Activated CD4-positive, alpha-beta memory T cell treated with anti-CD3 and anti-CD28 coated beads for 36 hours (primary cell): ENCODE measurements at places on chromosomes 12 and 14. TPM values are rescaled to one million over a fixed set of nuclear protein-coding genes. Genes with fewer than 3 reads are reported as not detected.

RAPGEF3 gene
- 2.1 TPM for total RNA-seq

- no peak overlapping the region for H3K4me3 ChIP-seq
- H3K27ac ChIP-seq = no peak overlapping the region
- H3K27me3 ChIP-seq = peaks cover 4% of the 10 kb centered on the region
- H3K36me3 ChIP-seq = no peaks in the 10 kb centered on the region
Observed at GRCh38 chr12:52394836-52395405, 9.5 kb upstream of the KRT84 start.

- H3K27me3 ChIP-seq = no peaks in the 10 kb centered on the region
- no peak overlapping the region for H3K27ac ChIP-seq
- DNase-seq = no peak
- H3K4me1 ChIP-seq = peaks cover 6% of the 10 kb centered on the region
- H3K36me3 ChIP-seq = no peaks in the 10 kb centered on the region
Observed at GRCh38 chr12:119964123-119964522, 24.9 kb upstream of the BICDL1 start.

DNA sequence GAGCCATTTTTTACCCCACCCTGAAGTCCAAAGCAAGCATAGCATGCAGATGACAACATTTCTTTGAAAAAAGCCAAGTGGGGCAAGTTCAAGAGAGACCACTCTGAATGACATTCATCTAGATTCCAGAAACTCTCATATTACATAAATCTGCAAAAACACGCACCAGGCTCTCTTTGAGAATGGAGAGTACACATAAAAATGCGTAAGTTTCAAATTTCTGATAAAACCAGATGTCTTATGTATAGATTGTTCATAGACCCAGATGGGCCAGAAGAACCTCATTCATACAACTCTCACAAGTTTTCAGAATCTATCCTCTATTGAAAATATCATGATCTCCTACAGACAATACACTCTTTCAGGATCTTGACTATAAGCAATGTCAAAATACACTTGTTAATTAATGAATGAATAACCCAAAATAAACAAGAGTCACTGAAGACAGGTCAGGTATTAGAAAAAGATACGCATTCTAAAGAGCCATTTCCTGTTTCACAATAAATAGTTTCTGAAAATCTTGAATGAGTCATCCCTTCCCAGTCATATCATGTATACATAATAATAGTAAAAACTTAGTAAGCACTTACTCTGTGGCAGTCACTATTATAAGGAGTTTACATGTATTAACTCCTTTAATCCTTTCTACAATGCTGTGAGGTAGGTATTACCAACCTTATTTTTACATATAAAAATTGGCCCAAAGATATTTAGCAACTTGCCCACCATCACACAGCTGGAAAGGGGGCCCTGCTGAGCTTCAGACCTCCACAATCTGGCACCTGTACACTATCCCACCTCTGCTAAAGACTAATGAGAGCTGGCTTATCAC, 72.0 kb downstream of the PPP2R5E start:
- H3K4me1 ChIP-seq = peaks cover 49% of the 10 kb centered on the region
- no peak overlapping the region for H3K27ac ChIP-seq
- no peak for DNase-seq
- H3K36me3 ChIP-seq = no peaks in the 10 kb centered on the region

GRCh38 chr12:12870465-12870864, 20.9 kb upstream of the GPRC5A start:
- H3K4me3 ChIP-seq = no peak overlapping the region
- H3K36me3 ChIP-seq = peaks cover 7% of the 10 kb centered on the region
- H3K27ac ChIP-seq = no peak overlapping the region
- no peak for DNase-seq

- no peaks in the 10 kb centered on the region for H3K36me3 ChIP-seq
- H3K4me1 ChIP-seq = no peaks in the 10 kb centered on the region
- H3K27me3 ChIP-seq = no peaks in the 10 kb centered on the region
- H3K4me3 ChIP-seq = no peak overlapping the region
- no peak overlapping the region for H3K27ac ChIP-seq
- no peak for DNase-seq
Observed at GRCh38 chr14:79412822-79413221, 798.5 kb downstream of the DIO2 start.

FSCB gene
- total RNA-seq = not detected

GRCh38 chr12:102903337-102904007, 13.6 kb downstream of the PAH start:
- no peak for DNase-seq
- no peak overlapping the region for H3K27ac ChIP-seq
- H3K27me3 ChIP-seq = peaks cover 6% of the 10 kb centered on the region
- H3K4me3 ChIP-seq = no peak overlapping the region

DNA sequence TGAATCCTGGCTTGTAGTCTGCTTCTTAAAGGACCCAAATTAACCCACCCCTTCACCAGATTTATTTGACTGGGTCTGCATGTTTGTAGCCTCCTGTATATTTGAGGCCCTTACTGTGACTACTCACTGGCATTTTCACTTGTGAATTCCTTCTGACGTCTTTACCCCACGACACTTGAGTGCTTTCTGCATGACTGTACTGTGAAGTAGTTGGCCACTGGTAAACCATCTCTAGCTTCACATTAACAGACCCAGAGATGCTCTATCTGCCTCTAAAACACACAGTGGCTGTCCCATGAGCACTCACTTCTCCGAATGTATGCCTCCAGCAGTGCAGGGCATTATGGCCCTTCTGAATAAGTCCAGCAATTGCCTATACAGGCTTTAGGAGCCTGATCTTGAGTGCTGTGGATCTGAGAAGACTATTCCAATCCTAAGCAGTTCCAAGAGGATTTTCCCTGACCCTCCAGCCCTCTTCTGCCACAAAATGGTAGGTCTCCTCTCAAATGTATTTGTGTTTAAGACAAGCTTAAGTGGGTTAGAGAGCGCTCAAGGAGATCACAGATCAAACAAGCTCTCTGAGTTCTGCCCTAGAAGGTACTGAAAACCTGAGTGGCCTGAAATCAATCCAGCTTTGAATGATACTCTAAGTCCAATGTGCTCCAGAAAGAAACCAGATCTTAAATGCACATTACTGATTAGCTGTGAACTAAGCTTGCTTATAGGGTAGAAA, 534.7 kb downstream of the RPS29 start:
- no peak overlapping the region for H3K4me3 ChIP-seq
- H3K36me3 ChIP-seq = no peaks in the 10 kb centered on the region
- no peak overlapping the region for H3K27ac ChIP-seq
- no peaks in the 10 kb centered on the region for H3K27me3 ChIP-seq
- no peaks in the 10 kb centered on the region for H3K4me1 ChIP-seq

GRCh38 chr12:132595183-132595582, 15.2 kb downstream of the LRCOL1 start:
- H3K27ac ChIP-seq = no peak overlapping the region
- peaks cover 32% of the 10 kb centered on the region for H3K27me3 ChIP-seq
- no peak overlapping the region for H3K4me3 ChIP-seq

- no peaks in the 10 kb centered on the region for H3K27me3 ChIP-seq
- H3K27ac ChIP-seq = no peak overlapping the region
- peaks cover 19% of the 10 kb centered on the region for H3K4me1 ChIP-seq
- no peak for DNase-seq
Observed at GRCh38 chr12:92019491-92020277, 126.0 kb downstream of the BTG1 start.

DNA sequence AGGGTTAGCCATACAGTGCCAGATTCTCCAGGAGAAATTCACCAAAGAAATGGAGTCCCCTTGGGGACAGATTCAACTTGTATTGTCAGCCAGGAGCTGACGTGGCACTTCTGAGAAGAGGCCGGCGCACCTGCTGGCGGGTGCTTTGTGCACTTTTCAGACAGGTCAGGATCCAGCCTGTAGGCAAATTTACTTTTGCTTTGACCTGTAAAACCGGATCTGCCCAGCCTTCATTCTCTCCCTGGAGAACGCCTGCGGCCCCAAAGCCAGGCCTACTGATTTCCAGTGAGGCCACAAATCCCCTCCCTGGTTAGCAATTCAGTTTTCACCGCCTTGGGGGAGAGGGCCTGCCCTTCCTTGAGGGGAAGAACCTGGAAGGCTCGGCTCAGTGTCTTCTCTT, 17.4 kb downstream of the P2RX4 start:
- H3K4me3 ChIP-seq = no peak overlapping the region
- H3K4me1 ChIP-seq = peaks cover 43% of the 10 kb centered on the region
- H3K36me3 ChIP-seq = peaks cover 48% of the 10 kb centered on the region
- DNase-seq = peak; percentile 36
- no peaks in the 10 kb centered on the region for H3K27me3 ChIP-seq

DPY19L2 gene
- 0.67 TPM for total RNA-seq

DNA sequence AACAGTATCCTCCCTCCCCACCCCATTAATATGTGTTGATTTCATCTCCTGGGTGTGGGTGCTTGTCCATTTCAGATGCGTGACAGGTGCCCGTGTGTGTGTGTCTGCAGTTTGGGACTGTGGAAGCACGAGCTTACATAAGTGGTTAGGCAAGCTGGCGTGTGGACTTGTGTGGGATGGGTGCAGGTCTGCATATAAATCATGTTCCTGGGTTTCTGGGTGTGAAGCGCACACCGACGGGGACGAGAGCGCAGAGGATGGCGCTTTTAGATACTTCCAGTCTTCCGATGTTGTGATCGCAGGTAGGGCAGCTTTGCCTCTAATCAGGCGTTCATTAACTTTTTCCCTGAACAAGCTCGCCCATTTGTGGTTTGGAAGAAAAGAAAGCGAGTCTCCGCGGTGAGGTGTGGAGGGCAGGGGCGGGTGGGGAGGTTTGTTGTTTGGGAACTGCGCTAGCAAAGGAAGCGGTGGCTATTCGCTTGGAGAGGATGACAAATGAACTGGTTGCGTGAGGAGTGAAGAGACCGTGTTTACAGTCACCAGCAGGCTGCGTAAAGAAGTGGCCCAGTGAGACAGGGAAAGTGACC, 865 bp downstream of the RGS6 start:
- DNase-seq = peak; percentile 34
- H3K27me3 ChIP-seq = peaks cover 54% of the 10 kb centered on the region
- H3K36me3 ChIP-seq = no peaks in the 10 kb centered on the region
- peaks cover 18% of the 10 kb centered on the region for H3K4me1 ChIP-seq
- no peak overlapping the region for H3K27ac ChIP-seq
- H3K4me3 ChIP-seq = peak overlapping the region; percentile 51

PRPH gene
- total RNA-seq = not detected

DNA sequence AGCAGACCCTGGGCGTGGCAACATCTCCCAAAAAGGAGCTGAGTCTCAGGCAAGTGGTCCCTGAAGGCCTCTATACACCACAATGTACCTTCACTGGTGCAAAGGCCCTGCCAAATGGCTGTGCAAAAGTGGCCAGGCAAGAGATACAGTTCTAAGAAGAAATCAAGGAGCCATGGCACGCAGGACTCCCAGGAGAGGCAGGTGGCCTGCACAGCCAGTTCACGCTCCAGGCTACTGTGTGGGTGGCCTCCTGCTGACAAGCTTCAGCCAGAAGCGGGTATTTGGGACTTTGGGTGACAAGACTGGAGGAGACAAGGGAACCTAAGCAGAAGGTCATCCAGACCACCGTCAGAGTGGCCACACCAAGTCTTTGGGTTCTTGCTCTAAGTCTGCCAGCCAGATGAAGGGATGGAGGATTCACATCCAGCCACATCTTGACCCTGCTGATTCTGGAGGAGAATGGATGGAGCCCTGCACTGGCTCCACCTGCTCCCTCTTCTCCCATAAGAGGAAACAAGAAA, 20.5 kb upstream of the ZFP36L1 start:
- peaks cover 56% of the 10 kb centered on the region for H3K4me1 ChIP-seq
- no peaks in the 10 kb centered on the region for H3K27me3 ChIP-seq
- no peaks in the 10 kb centered on the region for H3K36me3 ChIP-seq
- H3K27ac ChIP-seq = peak overlapping the region; percentile 40
- no peak for DNase-seq

GRCh38 chr12:124608450-124608870, 41.0 kb upstream of the NCOR2 start:
- peak overlapping the region; percentile 7 for H3K4me3 ChIP-seq
- H3K27ac ChIP-seq = peak overlapping the region; percentile 15

HEBP1 gene
- total RNA-seq = 22.4 TPM

GRCh38 chr12:3319723-3320492, 171.1 kb upstream of the PRMT8 start:
- peaks cover 7% of the 10 kb centered on the region for H3K27me3 ChIP-seq
- no peak for DNase-seq
- no peak overlapping the region for H3K4me3 ChIP-seq
- H3K27ac ChIP-seq = no peak overlapping the region
- H3K4me1 ChIP-seq = no peaks in the 10 kb centered on the region
- H3K36me3 ChIP-seq = no peaks in the 10 kb centered on the region

GRCh38 chr12:12502815-12503151, 59.9 kb downstream of the DUSP16 start:
- H3K4me1 ChIP-seq = peaks cover 78% of the 10 kb centered on the region
- H3K27ac ChIP-seq = peak overlapping the region; percentile 95
- DNase-seq = peak; percentile 38

CD163 gene
- total RNA-seq = not detected

DNA sequence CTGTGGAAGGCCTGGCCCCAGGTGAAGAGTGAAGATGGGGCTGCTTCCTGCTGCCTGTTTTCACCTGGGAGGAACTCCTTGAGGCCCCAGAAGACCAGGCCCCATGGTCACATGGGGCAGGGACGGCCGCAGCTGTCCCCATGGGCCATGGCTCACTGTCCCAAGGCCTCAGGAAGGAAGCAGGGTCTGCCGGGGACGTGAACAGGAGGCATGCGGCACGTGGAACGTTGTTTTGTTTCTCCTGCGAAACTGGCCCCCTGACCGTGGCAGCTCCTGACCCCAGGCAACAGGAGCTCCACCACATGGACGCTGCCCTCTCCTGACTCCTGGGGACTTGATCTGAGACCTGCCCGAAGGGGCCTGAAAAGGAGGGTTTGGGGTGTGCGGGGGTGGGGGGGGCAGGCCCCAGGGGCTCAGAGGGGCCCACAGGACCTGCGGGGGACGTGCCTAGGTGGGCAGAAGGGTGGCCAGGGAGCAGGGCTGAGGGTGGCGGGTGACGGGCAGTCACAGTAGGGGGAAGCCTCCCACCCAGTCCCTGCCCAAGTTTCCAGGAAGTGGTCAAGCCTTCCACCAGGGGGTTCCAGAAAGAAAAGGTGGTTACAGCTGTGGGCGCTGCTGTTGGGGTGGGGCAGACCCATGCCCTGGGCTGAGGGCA, 41.4 kb downstream of the LRCOL1 start:
- H3K4me3 ChIP-seq = no peak overlapping the region
- no peaks in the 10 kb centered on the region for H3K4me1 ChIP-seq
- no peak for DNase-seq
- H3K36me3 ChIP-seq = no peaks in the 10 kb centered on the region
- no peak overlapping the region for H3K27ac ChIP-seq

DBX2 gene
- total RNA-seq = not detected

FLVCR2 gene
- 2.8 TPM for total RNA-seq

SYNE3 gene
- 35.3 TPM for total RNA-seq

PRH2 gene
- total RNA-seq = not detected

DNA sequence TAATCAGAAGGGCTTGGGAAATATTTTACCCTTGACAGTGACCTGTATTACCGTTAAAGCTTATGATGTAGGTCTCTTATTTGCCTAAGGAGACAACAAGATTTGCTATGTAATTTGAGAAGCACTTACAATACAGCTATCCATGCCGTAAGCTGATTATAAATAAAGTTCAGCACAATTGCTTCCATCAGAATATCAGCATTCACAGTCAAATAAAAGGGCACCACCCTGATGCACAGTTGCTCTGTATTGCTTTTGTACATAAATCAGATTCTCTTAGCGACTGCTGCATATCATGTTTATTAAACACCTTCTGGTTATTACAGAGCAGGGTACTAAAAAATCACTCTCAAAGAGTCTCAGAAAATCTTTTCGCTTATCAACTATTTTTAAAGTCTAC, 67.3 kb upstream of the VRK1 start:
- no peak overlapping the region for H3K27ac ChIP-seq
- H3K27me3 ChIP-seq = peaks cover 24% of the 10 kb centered on the region
- H3K4me3 ChIP-seq = no peak overlapping the region
- H3K36me3 ChIP-seq = no peaks in the 10 kb centered on the region
- no peak for DNase-seq
- H3K4me1 ChIP-seq = no peaks in the 10 kb centered on the region

GRCh38 chr12:47397664-47398281, 308.1 kb downstream of the RPAP3 start:
- DNase-seq = peak; percentile 64
- peaks cover 89% of the 10 kb centered on the region for H3K4me1 ChIP-seq
- H3K27ac ChIP-seq = peak overlapping the region; percentile 100
- peak overlapping the region; percentile 45 for H3K4me3 ChIP-seq
